Left colon (tissue), 2 donors: ENCODE measurements at places on chromosomes 13 and 19. TPM values are rescaled to one million over a fixed set of nuclear protein-coding genes. Genes with fewer than 3 reads are reported as not detected.
A peak's percentile ranks its signal among the peaks of the same experiment; 100 is the strongest.

DNA sequence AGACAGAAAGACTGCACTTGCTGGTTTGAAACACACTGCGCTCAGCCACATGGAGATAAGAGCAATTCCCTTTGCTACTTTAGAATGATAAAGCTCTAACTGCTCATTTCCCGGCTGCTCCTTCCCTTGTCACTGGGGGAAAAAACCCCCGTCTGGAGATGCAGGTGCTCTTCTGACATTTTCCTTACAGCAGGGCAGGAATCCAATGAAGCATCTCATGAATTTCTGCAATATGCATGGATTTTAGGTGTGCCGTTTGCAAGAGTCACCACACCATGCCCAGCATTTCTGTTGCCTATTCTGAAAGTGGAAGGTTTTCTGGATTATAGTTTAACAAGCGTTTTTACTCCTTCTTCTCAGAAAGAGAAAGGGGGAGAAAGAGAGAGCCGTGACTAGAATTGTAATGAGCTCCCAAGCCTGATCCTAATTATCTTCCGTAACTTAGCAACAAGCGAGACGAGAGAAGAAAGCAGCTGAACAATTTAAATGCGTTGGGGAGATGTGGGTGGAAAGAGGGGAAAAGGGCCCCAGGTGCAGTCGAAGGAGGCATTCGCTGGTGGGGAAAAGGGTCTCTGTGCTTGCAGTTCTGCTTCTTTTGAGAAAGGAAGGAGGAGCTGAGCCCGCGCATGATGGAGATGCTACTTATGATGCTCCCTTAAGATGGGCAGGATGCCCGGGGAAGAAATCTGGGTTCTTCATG is 76.6 kb upstream of the SPATA13 start:
- DNase-seq = no peak

GRCh38 chr13:29185926-29186325 is 365.8 kb downstream of the MTUS2 start:
- no peak for DNase-seq

GRCh38 chr13:76878043-76878442 is 8.2 kb downstream of the KCTD12 start:
- DNase-seq = no peak

GRCh38 chr13:44373601-44374347 is at the start of gene SERP2:
Gene SERP2, plus strand, starts transcription at chr13:44373824. Its CDS starts 202 bp downstream, at chr13:44374026.
- DNase-seq = peak; percentile 44

The IL4I1 gene
- total RNA-seq = 1.3 TPM

- peak; percentile 21 for DNase-seq
Observed at GRCh38 chr13:113972451-113973217, 1.2 kb downstream of the C13orf46 start.

DNA sequence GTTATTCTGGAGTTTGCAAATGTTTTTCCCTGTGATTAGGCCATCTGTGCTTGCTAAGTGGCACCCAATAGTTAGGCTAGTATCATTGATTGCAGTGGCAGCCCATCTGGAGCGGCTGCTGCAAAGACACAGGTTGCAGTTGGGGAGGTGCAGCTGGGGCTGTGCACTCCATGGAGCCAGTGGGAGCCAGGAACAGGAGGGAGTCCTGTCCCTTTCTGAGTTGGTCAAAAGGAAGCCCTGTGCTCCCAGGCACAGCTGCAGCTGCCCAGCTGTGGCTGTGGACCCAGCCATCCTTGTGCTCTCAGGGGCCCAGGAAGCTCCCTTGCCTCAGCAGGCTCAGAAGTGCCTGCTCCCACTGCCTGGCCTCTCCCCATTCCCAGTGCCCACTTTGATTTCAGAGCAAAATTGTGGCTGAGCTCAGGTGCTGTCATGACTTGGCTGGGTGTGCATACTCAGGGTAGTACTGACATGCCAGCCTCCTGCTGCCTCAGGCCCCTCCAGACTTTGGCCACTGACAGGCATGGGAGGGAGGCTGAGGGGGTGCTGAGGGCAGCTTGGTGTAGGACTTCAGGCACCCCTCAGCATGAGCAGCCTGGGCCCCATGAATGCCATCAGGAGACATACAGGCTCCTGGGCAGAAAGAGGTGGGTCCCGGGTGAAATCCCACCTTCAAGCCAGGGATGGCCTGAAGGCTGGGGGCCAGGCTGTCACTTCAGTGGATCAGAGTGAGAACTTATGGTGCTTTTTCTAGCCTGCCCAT is 270.6 kb downstream of the PCDH20 start:
- no peak for DNase-seq

GRCh38 chr13:99246100-99246499 is 12.1 kb downstream of the GPR18 start:
- no peak for DNase-seq

DNA sequence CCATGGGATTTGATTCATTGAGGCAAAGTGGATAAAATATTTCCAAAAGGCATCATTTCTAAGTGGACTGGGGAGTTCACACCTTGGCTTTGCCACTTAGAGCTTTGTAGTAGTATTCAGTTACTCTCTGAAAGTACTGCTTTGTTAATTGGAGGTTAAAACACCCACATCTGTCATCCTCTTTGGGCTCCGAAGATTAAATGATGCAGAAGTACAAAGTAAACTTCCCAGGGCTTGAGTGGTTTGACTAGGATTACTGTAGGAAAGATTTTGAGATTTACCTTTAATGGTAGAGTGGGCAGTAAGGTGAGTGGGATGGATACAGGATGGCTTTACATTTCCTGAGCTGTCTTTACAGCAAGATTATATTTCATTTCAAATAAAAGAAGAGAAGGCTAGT is 42.4 kb downstream of the WASF3 start:
- DNase-seq = no peak

The CYP2A7 gene
- total RNA-seq = not detected

DNA sequence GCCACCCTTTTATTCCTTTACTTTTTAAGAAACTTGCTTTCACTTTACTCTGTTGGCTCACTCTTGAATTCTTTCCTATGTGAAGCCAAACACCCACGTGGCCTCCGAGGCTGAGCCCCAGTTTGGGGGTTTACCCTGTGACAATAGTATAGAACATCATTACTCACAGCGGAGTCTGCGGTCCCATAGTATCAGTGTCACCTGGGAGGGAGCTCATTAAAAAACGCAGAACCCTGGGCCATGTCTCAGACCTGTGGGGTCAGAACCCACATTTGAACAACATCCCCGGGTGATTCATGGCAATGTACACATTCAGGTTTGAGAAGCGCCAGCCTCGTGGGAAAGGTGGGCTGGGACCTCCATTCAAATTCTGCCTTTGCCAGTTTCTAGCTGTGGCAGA is 36.0 kb upstream of the UBL3 start:
- DNase-seq = no peak

The LGALS7 gene
- total RNA-seq = not detected

GRCh38 chr13:50133358-50133953 is 118.2 kb downstream of the KCNRG start:
- DNase-seq = no peak

The FCAR gene
- not detected for total RNA-seq

The ADPRHL1 gene
- total RNA-seq = 7.8 TPM

The TMEM272 gene
- 0.11 TPM for total RNA-seq

DNA sequence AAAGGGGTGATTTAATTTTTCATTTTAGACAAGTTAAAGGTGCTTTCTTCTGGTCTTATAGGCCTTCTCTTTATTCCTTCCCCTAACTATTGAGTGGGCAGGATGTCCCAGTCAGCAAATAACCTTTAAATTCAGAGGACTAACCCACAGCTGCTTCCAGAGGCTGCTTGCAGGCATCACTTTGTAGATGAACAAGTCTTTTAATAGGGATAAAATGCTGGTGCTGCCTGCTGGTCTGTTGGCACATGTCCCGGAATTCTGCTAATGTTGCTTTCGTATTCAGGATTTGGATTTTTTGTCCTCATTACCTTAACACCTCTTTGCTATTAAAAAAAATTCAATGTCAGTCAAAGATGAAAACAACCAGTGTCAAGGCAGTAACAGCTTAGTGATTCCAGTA is 132.7 kb upstream of the KL start:
- no peak for DNase-seq

DNA sequence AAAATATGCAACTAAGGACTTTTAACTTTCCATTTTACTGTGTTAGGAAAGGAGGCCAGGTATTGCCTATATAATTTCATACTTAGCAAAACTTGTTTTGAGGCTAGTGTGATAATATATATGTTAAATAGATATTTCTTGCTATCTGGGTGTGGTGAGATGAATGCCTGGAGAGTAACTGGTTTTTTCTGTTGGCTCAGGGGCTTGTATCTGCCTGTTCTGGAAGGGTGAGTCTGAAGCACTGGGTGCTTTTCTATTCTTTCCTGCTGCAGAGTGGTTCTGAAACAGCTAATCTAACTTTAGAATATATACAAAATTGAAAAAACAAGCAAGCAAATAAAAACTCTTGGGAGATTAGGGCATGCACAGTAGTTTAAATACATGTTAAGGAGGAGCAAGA is 64.6 kb upstream of the MYCBP2 start:
- no peak for DNase-seq
